KBM-7 (cell line): ENCODE measurements at places on chromosomes 1 and 21.

DNA sequence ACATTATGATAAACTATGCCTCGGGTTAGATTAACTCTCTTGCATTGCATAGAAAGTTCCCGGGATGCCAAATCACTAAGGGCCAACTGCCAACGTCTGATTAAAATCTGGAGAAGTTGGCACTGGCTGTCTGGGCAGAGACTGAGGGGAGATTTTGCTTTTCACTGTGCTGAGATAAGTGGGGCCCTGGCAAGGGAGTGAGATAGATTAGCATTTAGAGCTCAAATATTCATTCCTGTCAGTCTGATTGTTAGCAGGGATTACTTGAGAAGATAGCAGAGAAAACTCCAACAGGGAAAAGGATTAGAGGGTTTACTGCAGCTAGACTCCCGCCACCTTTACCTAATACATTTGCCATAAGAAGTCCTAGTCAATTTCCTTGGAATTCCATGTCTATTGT, 714.1 kb upstream of the CHRM3 start:
- DNase-seq, result no peak

- no peak for DNase-seq
These were observed 5.2 kb upstream of the SMIM12 start for GRCh38 chr1:34864759-34865158.

- DNase-seq, result peak; percentile 62
These were observed 8.4 kb downstream of the QSOX1 start for GRCh38 chr1:180163041-180163440.

DNA sequence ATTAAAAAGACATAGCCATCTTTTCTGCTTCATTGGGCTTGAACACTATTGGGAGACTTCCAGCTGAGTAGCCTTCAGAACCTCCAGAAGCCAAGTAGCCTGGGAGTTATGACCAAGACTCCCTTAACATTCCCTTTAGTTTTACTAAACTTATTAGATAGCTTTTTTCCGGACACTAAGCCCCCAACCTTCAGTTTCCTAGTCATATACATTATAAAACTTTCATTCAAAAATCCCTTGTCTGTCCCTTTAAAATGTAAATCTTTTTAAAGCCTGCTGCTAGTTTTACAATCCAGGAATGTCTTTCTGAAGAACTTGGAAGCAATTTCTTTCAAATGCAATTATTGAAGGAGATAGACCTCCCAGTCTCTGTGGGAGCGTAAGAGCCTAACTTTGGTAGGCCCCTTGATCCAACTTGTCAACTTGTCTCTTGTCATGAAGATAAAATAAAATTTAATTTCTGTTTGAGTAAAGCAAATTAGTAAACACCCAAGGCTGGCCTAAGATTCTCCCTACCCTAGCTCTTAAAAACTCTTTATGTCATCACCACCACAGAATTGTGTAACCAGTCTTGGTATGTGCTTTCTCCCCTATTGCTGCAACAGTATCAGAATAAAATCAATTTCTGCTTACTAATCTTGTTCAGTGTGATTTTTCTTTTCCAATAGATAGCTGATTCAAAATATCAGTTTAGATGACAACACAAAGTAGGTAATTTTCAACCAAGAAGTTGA, 796.2 kb downstream of the PLA2G4A start:
- no peak for DNase-seq

DNA sequence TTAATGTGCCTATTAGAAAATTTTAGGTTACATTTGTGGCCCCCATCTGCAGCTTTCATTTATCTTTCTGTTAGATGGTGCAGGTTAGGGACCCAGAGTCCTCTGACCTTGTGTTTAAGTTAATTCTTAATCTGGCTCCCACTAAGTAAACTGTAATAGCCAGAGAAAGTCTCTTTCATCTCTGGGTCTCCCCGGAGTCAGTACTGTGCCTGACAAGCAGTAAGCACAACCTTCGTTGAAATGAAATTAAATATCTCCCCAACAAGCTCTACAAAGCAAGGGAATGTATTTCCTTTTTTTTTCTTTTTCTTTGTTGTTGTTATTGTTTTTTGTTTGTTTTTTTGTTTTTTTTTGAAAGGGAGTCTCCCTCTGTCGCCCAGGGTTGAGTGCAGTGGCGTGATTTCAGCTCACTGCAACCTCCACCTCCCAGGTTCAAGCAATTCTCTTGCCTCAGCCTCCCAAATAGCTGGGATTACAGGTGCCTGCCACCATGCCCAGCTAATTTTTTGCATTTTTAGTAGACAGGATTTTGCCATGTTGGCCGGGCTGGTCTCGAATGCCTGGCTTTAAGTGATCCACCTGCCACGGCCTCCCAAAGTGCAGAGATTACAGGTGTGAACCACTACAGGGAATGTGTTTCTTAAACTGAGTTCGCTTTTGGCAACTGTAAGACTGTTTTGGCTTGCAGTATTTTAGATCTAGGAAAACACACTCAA, 81.6 kb downstream of the HHIPL2 start:
- DNase-seq, result no peak

GRCh38 chr1:230772457-230773395, 25.5 kb downstream of the CAPN9 start:
- DNase-seq, result peak; percentile 58

- DNase-seq, result no peak
These were observed 16.4 kb upstream of the C1orf159 start for GRCh38 chr1:1132042-1132950.

DNA sequence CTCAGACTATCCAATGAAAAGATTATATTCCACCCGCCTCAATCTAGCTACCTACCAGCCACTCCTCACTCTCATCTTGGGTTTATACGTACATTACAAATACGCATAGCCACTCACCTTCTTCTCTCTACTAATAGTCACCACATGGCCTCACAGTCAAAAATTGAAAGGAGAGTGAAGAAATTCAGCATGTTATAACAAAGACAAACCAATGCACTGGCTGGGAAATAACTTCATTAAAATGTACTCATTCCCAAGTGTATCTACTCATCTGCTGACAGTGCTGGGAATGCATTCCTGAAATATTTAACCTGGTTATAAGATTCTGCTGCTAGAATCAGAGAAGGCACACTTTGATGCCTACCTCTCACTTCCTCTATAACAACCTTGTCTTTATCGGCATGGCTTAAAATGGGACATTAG, 6.5 kb downstream of the ZNF644 start:
- no peak for DNase-seq

GRCh38 chr21:25961042-25961441, 209.5 kb downstream of the APP start:
- DNase-seq, result no peak

DNA sequence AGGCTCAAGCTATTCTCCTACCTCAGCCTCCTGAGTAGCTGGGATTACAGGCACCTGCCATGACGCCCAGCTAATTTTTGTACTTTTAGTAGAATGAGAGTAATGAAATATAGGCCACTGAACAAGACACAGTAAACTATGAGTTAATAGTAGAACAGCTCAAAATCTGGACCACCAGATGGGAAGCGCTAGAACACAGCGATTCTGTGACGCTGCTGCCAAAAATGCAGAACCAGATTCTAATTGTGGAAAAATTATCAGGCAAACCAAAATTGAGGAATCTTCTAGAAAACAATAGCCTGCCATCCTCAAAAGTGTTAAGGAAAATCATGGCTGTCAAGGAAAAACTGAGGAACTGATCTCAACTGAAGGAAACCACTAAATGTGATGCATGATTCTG, 111.4 kb upstream of the TIAM1 start:
- no peak for DNase-seq

- DNase-seq, result no peak
These were observed 56.2 kb upstream of the EDEM3 start for GRCh38 chr1:184810735-184811343.

GRCh38 chr1:65170511-65171142, 22.6 kb downstream of the AK4 start:
- DNase-seq, result peak; percentile 65

- no peak for DNase-seq
These were observed 39.1 kb upstream of the KCNK2 start for GRCh38 chr1:215043401-215043800.

DNA sequence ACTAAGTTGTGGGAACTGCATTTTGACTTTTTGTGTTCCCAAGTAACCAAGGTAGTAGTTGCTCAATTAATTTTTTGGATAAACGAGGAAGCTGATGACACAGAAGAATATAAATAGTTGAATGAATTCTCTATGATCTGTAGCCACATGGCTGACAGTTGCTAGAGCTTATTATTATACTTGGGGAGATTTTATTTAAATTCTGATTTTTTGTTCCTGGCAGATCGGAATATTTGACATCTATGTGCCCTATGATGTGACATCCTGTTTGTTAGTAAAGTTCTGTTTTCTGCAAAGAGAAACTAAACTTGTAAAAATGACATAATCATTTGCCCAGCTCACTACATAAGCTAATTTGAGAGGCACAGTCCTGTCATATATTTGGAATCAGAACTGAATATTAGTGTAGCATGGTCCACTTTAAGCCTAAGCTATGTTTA, 9.7 kb upstream of the LYST start:
- DNase-seq, result no peak

GRCh38 chr1:76038287-76039004, 36.1 kb upstream of the ST6GALNAC3 start:
- no peak for DNase-seq

DNA sequence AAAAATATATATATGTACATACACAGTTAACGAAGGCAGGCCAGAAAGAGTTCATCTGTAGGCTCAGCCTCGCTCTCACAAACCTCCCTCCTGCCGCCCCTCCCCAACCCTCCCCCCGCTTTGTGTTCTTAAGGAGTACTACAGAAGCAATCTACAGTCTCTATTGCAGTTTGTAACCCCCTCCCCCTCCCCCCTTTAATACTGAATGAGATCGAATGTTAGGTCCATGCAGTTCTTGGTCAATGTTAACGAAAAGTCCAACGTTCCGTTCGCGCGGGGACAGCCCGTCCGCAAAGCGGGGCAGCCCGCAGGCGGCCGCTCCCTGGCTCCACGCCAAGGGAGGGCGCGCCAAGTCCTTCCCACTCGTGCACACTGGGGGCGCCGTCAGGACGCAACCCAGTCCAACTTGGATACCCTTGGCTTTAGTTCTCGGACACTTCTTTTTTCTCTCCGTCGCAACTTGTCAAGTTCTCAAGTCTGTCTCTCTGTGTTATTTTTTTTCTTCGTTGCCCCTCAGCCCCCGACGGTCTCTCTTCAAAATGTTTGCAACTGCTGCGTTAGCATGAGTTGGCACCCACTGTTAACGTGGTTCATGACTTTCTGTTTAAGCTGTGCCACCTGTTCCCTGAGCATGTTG, 2.2 kb downstream of the JUN start:
- DNase-seq, result peak; percentile 72

DNA sequence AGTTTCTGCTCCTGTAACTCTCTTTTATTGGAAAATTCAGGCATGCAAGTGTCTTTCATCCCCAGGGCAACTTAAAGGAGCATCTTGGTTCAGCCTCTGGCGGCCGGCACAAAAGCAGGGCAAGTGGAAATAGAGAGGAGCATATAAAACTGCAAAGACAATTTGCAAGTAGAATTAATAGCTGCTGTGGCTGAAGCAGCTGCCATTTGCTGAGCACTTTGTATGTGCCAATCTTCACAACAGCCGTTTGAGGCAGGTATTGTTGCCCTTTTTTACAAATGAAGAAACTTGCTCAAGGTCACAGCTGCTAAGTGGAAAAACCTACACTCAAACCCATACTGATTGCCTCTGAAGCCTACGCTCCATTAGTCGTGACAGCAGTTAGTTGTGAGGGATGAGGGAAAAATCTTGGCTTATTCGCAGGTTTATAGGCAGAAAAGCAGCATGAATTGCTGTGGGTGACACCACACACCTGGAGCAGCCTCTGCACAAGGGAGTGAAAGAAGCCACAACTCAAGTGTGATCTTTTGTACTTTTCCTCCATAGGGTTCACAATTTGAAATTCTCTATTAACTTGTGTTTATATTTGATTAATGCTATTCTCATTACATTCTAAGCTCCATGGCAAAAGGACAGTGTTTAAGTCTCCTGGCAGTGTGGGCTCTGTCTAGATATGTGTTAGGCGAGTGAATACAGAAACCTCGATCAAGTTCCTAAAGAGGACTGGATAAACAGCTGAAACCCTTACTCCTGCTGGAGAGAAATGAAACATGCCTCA, 99.0 kb upstream of the BEND5 start:
- no peak for DNase-seq

DNA sequence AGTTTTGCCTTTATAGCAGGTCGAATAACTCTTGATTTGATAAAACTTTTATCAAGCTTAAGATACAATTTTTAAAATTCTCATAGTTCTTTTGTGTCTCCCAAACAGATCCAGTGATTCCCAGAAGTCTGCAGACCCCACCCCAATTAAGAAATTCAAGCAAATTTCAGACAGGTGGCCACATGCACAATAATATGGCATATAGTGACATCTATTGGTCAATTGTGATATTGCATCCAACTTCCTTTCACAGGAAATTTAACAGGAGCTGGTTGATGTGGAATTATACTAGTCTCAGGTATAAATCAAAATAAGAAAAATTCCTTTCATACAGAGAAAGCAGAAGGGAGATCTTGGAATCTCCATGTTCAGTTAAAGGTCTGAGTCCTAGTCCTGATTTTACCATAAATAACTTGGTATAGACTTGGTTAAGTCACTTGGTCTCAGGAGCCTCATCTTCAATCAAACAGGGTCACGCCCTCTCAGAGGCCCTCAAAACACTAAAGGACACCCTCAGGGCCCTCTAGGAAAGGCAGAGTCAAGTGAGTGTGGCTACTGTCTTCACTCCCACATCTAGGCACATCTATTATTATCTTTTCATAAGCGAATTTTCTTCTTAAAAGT, 24.1 kb downstream of the PIGM start:
- peak; percentile 70 for DNase-seq

DNA sequence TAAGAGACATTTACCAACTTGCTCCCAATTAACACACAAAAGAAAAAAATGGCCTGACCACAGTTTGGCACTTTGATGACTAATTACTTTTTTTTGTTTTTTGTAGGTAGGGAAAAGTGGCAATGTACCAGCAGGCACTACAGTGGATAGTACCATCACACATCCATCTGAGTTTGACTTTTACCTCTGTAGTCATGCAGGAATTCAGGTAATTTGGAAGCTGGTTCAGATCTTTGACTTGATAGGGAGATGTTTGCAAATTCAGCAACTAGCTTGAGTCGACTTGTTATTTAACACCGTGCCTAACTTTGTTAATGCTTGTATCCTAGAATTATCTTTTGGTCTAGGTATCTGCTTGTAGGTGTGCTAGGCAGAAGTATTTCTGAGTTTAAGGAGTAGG, 33.0 kb upstream of the AGO1 start:
- no peak for DNase-seq

DNA sequence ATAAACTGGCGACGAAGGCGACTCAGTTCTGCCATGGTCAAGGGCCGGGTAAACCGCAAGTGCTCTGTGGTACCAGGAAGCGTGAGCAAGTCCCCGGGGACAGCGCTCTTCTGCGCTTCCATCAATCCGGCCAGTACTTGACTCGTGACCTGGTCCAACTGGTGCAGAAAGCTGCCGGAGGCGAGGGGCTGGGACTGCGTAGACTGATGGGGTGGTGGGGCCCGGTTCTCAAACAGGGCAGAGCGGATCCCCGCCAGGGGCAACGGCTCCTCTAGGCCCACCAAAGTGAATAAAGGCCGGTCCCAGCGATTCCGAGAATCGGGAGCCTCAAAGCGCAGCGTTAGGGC, 852 bp downstream of the KTI12 start:
- DNase-seq, result peak; percentile 28

- no peak for DNase-seq
These were observed 9.4 kb downstream of the ZNF678 start for GRCh38 chr1:227572752-227573151.
